ENCODE measurements at places on chromosomes 11 and 22. TPM values are rescaled to one million over a fixed set of nuclear protein-coding genes. Genes with fewer than 3 reads are reported as not detected.

Gene RFPL2
- total RNA-seq: not detected

Gene SCGB2A2
- total RNA-seq: not detected

Gene CDKN1C
- total RNA-seq: 40.3 TPM

Gene SCN3B
- 0.29 TPM for total RNA-seq

Gene C11orf68
- total RNA-seq: 28.8 TPM

Gene TRIM48
- total RNA-seq: not detected

DNA sequence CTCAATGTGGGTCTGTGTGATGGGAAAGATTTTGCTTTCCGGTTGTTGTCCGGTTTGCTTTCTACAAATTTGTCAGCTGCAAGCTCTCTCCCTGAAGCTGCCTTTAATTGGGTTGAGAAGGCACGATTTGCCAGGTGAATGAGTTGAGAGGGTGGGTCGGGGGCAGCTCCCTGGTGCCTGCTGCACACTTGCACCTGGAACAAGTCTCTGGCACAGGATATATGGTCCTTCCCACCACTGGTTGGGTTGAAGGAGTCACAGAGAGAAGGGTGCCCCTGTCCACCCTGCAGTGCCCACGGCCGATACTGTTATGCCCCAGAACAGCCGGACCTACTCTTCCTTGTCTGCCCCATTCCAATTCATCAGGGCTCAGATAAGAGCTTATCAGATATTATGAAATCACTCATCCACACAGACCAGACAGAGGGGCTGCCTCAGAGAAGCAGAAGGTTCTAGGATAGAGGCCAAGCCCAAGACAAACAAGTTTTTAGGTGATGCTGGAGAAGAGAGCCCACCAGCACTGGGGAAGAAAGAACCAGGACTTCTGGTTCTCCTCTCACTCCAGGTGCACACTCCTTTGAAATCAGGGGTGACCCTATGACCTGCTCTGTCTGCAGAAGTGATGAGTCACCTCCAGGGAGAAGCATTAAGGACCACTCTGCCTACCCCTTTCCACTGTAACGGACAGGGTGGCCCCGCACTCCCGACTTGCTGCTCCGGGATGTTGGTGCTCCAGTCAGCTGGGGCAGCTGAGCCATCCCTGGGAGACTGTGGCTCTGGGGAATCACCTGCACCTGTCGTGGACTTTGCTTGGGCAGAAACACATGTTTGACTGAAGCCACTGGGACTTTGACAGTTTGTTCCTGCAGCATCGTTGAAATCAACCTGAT lies 45.3 kb downstream of the RTL6 start:
- DNase-seq: no peak

GRCh38 chr22:37981282-37982011 lies 2.9 kb downstream of the SOX10 start:
- peak; percentile 49 for DNase-seq

- DNase-seq: peak; percentile 71
Measured at GRCh38 chr11:9506489-9507276, 45.9 kb downstream of the ZNF143 start.

- DNase-seq: peak; percentile 84
Measured at GRCh38 chr22:38218661-38219622, 17.1 kb downstream of the MAFF start.

DNA sequence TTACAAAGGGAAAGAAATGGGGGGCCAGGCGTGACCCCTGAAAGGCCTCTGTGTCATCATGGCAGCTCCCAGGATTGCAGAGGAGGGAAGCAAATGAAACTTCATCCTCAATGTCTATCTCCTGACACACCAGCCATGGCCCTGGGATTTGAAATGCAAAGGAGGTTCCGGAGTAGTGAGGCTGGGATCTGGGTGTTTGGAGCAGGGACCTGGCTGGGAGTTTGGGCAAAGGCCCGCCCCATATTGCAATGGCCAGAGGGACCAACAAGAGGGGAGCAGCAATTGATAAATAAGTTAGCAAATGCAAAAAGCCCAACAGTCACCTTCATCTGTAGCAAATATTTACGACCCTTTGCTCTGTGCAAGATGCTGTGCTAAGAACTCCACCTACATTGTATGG lies 77.7 kb upstream of the CCND1 start:
- DNase-seq: no peak

DNA sequence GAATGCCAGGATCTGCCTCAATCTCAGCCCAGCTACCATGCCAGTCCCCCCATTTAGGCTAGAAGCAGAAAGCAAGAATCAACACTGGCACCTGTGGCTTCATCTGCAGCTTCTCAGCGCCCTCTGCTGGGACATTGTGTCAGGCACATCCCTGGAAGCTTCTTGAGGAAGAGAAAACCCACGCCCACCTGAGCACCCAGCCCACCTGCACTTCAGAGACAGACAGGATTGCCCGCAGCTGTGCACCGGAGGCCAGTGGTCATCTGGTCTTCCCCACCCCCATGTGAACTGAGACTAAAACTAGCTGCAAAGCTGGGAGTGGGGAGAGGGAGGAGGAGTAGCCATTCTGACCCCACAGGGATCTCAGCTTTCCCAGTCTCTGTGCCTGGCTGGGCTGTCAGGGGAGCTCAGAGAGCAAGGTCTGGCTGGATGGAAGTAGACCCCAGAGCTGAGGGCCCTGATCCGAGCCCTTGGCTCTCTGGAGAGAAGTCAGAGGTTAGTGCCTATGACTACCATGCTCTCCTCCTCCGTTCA lies 66.8 kb downstream of the FEZ1 start:
- peak; percentile 28 for DNase-seq

- no peak for DNase-seq
Measured at GRCh38 chr11:16460508-16460907, 104.2 kb upstream of the SOX6 start.

DNA sequence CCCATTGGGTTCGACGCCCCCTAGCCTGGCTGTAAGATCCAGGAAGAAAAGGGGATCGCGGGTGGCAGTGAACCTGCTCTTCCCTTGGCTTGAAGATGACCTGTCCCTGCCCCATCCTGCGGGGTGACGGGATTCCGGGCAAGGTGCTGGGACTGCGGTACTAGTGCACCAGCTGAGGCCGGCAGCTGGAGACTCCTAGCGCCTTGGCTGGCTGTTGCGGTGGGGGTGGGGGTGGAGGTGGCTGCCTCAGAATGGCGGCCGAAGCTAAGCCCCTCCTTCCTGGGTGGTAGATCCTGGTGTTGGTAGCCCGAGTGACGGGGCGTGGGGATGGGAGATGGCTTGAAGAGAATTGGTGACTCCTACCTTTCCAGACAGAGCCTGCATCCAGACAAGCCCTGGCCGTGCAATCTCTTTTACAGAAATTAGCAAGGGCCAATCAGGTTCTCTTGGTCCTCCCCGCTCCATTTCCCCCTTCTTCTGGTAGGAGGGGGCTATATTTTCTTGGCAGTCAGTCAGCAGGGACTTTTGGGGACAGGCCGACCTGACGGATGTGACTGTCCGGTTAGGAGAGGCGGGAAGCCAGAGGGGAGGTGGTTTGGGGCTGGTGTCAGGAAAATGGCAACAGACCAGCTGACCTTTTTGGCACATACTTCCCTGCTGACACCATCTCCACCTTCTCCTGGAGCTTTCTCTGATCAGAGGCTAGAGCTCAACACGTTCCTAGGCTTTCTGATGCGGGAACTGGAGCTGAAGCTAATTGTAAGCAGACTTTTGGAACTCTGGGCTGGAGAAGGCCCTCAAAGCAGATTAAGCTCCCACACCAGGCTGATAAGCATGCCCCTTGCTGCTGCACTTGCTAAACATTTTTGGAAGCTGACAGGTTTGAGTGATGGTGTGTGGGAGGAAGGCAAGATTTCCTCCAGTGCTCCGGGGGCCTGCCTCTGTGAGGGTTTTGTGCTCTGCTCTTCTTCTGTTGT lies 2.0 kb downstream of the NAV2 start:
- DNase-seq: no peak

- peak; percentile 88 for DNase-seq
Measured at GRCh38 chr22:21657360-21658032, 8.3 kb upstream of the PPIL2 start.

GRCh38 chr11:76208438-76209374 lies 2.4 kb upstream of the WNT11 start:
- peak; percentile 89 for DNase-seq

- DNase-seq: no peak
Measured at GRCh38 chr22:42372976-42373375, 59.2 kb downstream of the NFAM1 start.

- no peak for DNase-seq
Measured at GRCh38 chr11:95554911-95555310, 234.7 kb downstream of the FAM76B start.

DNA sequence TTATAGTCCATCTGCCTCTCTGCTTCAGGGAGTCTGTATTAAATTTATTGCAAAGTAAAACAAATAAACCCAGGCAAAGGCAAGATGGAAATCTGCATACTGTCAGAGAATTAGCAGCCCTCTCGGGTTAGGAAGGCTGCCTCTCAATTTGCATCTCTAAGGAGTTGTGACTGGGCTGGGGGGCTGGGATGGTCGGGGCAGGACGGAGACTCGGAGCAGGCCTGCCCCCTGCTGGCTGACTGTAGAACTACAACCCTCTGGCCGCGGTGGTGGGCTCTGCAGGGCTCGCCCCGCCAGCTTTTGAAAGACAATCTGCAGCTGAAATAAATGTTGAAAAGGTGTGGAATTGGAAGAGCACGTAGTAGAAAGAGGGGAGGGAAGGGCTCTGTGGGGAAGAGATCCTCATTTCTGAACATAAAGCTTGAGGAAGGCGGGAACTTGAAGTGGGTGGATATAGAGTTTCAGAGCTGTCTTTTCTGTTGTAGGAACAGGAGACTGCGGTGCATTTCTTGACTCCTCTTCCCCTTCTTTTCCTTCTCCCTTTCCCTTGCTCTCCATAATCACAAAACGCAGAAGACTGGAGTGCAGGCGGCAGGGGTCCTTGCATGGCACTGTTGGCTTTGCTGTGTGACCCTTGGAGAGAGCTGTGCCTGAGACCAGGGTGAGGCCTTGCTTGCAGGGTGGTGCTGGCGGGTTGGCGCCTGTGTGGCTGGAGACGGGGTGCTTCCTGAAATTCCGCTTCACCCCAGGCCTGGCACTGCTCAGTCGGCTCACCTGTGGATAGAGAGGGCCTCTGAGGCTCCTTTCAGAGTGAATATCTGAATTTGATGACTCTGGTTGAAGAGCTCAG lies 22.6 kb upstream of the PKNOX2 start:
- DNase-seq: no peak

- no peak for DNase-seq
Measured at GRCh38 chr11:132993991-132994502, 538.3 kb downstream of the OPCML start.

DNA sequence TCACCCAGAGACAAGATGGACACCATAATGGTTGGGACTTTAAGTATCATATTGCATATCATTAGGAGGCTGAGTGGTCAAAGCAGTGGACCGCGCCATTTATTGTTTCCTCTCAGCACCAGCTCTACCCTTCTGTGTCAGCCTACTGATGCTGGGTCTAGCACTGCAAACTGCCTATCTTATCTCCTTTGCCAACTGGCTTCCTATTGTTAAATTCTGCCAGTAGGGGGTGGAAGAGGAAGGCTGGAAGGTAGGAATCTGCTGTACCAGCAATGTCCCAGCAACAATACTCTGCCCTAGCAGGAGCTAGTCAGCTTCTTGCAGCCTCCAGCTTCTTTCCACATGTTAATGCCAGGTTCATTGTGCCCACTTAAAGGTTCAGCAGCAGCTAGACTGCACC lies 367.1 kb upstream of the PDGFD start:
- DNase-seq: no peak

DNA sequence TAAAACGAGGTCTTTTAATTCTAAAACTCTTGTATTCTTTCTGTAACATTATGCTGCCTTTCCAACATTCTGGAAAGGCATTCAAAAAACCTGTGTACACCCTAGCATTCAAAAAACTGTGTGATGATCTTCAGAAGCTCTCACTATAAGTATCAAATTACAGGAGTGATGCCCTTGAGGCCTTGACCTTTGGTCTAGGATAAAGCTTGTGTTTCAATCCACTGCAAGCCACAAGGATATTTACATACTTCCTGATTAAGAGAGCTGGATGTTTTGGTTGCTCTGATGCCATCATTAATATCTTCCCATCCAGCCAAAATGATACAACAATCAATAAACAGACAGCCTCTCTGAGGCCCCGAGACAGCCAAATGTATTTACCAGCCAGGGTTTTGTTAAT lies 11.9 kb downstream of the CLPB start:
- DNase-seq: no peak

DNA sequence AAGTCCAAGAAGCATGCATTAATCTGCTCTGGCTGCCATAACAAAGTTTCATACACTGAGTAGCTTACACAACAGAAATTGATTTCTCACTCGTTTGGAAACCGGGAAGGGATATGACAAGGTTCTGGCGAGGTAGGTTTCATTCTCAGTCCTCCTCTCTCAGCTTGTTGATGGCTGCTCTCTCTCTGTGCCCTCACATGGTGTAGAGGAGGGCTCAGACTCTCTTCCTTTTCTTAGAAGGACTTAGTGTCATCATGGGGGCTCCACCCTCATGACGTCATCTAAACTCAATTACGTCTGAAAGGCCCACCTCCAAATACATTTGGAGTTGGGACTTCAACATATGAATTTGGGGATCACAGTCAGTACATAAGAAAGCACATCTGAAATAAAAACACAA lies 18.6 kb downstream of the GLYATL1 start:
- no peak for DNase-seq

DNA sequence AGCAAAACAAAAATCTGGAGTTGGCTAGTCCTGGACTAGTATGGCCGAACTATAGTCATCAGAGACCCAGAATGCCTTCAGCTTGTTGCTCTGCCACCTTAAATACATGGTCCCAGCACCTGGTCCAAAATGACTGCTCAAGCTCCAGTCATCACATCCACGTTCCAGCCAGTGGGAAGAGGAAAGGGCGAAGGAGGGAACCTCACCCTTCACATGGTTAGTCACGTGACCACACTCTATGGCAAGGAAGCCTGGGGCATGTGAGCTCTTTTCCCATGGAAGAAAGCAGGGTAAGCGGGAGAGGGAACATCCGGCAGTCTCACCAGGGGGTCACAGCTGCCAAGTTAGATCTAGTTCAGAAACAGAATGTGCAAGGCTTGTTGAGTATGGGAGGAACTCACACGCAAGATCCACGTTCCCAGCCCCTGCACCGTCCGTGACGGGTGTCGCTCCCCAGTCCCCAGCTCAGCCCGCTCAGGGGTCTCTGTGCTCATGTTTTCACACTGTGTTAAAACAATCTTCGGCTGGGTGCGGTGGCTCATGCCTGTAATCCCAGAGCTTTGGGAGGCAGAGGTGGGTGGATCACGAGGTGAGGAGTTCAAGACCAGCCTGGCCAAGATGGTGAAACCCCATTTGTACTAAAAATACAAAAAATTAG lies 1.9 kb upstream of the ANO9 start:
- DNase-seq: peak; percentile 52

- no peak for DNase-seq
Measured at GRCh38 chr11:130047141-130047540, 22.6 kb upstream of the APLP2 start.

GRCh38 chr22:49828599-49828965 lies 909 bp upstream of the BRD1 start:
- peak; percentile 44 for DNase-seq

DNA sequence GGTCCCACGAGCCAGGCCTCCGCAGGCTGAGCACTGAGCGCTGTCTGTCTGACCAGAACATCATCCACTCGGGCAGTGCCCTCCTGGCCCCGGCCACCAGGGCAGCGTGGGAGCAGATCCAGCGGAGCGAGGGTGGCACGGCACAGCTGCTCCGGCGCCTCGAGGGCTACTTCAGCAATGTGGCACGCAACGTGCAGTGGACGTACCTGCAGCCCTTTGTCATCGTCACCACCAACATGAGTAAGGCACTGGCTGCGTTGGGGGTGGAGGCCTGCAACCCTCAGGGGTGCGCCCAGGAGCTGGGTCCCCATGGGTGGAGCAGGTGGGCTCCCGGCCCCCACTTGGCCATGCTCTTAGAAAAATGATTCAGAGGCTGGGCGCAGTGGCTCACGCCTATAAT lies 49.7 kb upstream of the PRODH start:
- DNase-seq: no peak
